Breast epithelium (tissue), 4 donors: ENCODE measurements at places on chromosomes 11 and 22. TPM values are rescaled to one million over a fixed set of nuclear protein-coding genes. Genes with fewer than 3 reads are reported as not detected.

The ZBED5 gene
- 33.8 TPM for total RNA-seq

The SIRT3 gene
- 19.3 TPM for total RNA-seq

The DGAT2 gene
- 26.2 TPM for total RNA-seq

The OR52I1 gene
- not detected for total RNA-seq

The UCP3 gene
- total RNA-seq = 1.8 TPM

The POTEH gene
- total RNA-seq = not detected

The KRTAP5-10 gene
- not detected for total RNA-seq

The LPXN gene
- 18.3 TPM for total RNA-seq

The SLC22A12 gene
- total RNA-seq = not detected

The CCDC81 gene
- total RNA-seq = 1.3 TPM

The CTSF gene
- total RNA-seq = 116 TPM

DNA sequence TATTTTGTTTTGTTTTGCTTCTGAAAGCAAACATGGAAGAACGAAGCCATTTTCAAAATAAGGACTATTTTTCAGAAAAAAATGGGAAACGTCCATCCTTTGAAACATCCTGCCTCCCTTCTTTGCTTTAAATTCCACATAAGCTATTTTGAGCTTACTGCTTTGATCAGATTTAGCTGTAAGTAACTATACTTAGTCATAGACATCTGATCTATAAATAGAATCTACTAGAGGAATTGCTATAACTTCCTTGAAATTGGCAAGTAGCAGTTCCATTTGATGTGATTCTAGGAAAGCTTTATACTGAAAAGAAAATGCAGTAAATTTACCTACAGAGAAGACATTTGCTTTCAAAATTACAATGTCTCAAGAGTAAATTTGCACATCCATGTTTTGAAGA is 305.8 kb downstream of the TTC28 start:
- H3K4me3 ChIP-seq = no peak overlapping the region
- no peaks in the 10 kb centered on the region for H3K4me1 ChIP-seq
- H3K27ac ChIP-seq = no peak overlapping the region
- no peaks in the 10 kb centered on the region for H3K36me3 ChIP-seq

DNA sequence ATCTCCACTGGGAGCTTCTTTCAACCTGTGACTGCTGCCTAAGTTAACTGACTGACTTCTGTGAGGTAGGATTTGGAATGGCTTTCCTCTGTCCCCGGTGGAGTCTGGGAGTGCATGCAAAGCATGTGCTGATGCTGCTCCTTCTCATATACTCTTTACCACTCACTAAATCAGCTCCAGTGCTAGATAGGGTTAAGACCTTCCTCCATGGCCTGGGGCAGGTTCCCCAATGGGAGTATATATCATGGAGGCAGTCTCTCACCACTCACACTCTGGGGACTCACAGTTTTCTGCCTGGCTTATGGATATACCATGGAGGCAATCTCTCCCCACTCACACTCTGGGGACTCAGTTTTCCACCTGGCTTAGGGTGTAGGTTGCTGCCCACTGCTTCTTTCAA is 10.1 kb upstream of the FANCF start:
- H3K27me3 ChIP-seq = no peaks in the 10 kb centered on the region
- DNase-seq = no peak
- H3K4me3 ChIP-seq = no peak overlapping the region
- no peak overlapping the region for H3K27ac ChIP-seq
- H3K4me1 ChIP-seq = no peaks in the 10 kb centered on the region

- H3K27me3 ChIP-seq = no peaks in the 10 kb centered on the region
- H3K36me3 ChIP-seq = no peaks in the 10 kb centered on the region
- DNase-seq = no peak
- no peak overlapping the region for H3K27ac ChIP-seq
Observed at GRCh38 chr22:20781272-20781990, 7.5 kb downstream of the SERPIND1 start.

- no peak overlapping the region for H3K4me3 ChIP-seq
- H3K4me1 ChIP-seq = no peaks in the 10 kb centered on the region
- H3K27ac ChIP-seq = peak overlapping the region; percentile 60
- H3K27me3 ChIP-seq = no peaks in the 10 kb centered on the region
- no peak for DNase-seq
Observed at GRCh38 chr22:23137905-23138561, 3.8 kb downstream of the RSPH14 start.

GRCh38 chr11:8356721-8357504 is 93.2 kb upstream of the LMO1 start:
- H3K27me3 ChIP-seq = no peaks in the 10 kb centered on the region
- H3K27ac ChIP-seq = no peak overlapping the region
- no peak overlapping the region for H3K4me3 ChIP-seq
- no peaks in the 10 kb centered on the region for H3K36me3 ChIP-seq

DNA sequence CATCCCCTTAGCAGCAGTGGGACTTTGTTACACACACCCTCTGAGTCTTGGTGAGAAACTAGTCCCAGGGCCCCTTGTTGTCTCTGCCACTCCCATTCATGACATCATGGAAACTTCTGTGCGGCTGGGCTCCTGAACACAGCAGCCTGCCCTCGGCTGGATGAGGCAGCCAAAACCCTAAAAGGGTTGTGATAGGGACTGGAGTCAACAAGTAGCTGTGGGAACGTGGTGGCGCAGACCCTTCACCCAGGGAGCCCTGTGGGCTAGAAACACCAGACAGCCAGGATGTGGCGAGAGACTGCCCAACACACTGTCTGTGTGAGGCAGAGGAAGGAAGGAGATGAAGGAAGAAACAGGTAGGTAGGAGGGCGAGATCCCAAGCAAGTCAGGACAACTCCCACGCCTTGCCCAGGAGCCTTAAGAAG is 3.9 kb downstream of the CD3D start:
- no peaks in the 10 kb centered on the region for H3K4me1 ChIP-seq
- DNase-seq = peak; percentile 22
- H3K27ac ChIP-seq = no peak overlapping the region
- peaks cover 4% of the 10 kb centered on the region for H3K27me3 ChIP-seq
- H3K36me3 ChIP-seq = no peaks in the 10 kb centered on the region

GRCh38 chr11:125069008-125069407 is 5.9 kb downstream of the SLC37A2 start:
- H3K4me3 ChIP-seq = no peak overlapping the region
- DNase-seq = no peak
- no peak overlapping the region for H3K27ac ChIP-seq

DNA sequence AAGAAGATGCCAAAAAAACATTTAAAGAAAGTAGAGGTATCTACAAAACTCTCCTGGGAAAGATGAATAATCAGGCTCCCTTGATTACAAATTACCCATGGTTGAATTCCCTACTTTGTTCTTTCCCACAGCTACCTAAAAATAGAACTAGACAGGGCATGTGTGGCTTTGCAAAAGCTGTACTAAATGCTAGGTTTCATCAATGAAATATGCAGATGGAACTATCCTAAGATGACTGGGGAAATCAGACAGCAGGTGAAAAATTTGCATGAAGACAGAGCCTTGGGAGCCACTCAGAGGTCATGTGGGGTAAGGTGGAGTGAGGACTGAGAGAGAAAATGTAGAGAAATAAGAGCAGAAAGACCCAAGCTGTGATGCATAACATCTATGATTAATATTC is 14.7 kb downstream of the LAYN start:
- H3K4me3 ChIP-seq = no peak overlapping the region
- H3K27ac ChIP-seq = no peak overlapping the region
- no peak for DNase-seq
- no peaks in the 10 kb centered on the region for H3K36me3 ChIP-seq

- no peak overlapping the region for H3K27ac ChIP-seq
- no peak for DNase-seq
- H3K27me3 ChIP-seq = no peaks in the 10 kb centered on the region
- no peaks in the 10 kb centered on the region for H3K4me1 ChIP-seq
- H3K36me3 ChIP-seq = no peaks in the 10 kb centered on the region
Observed at GRCh38 chr22:25706197-25706596, 35.8 kb upstream of the MYO18B start.

DNA sequence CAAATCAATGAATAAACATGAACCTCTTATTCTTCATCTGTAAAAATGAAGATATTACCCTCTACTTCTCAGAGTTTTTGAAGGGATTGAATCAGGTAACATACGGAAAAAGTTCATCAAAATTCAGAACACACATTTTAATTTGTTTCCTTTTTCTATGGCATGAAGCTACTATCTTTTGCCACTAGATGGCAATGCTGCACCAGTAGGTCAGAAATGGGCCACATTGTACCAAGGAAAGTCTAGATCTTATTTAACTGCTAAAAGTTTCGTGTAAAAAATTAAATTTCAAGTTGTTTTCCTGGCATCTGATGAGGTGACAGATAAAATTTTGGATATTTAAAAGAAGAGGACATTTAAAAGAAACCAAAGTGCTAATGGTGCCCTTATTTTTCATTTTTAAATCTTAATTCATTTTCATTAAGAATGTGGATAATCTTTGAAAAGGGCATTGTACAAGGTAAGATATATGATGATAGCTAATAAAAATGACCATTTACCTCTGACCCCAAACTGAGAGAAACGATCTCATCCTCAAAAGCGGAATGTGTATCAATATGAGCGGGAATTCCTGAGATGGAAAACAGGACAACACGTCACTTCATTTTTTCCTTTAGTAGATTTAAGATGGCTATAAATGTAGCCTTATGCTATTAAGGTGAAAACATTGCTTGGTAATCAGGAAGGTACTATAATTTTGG is 16.1 kb downstream of the ALKBH8 start:
- peaks cover 7% of the 10 kb centered on the region for H3K36me3 ChIP-seq
- no peak overlapping the region for H3K27ac ChIP-seq
- DNase-seq = no peak
- no peaks in the 10 kb centered on the region for H3K4me1 ChIP-seq
- no peak overlapping the region for H3K4me3 ChIP-seq
- H3K27me3 ChIP-seq = no peaks in the 10 kb centered on the region

GRCh38 chr11:77999446-78000030 is 5.1 kb upstream of the INTS4 start:
- no peaks in the 10 kb centered on the region for H3K4me1 ChIP-seq
- H3K27ac ChIP-seq = no peak overlapping the region
- DNase-seq = no peak
- H3K27me3 ChIP-seq = no peaks in the 10 kb centered on the region

DNA sequence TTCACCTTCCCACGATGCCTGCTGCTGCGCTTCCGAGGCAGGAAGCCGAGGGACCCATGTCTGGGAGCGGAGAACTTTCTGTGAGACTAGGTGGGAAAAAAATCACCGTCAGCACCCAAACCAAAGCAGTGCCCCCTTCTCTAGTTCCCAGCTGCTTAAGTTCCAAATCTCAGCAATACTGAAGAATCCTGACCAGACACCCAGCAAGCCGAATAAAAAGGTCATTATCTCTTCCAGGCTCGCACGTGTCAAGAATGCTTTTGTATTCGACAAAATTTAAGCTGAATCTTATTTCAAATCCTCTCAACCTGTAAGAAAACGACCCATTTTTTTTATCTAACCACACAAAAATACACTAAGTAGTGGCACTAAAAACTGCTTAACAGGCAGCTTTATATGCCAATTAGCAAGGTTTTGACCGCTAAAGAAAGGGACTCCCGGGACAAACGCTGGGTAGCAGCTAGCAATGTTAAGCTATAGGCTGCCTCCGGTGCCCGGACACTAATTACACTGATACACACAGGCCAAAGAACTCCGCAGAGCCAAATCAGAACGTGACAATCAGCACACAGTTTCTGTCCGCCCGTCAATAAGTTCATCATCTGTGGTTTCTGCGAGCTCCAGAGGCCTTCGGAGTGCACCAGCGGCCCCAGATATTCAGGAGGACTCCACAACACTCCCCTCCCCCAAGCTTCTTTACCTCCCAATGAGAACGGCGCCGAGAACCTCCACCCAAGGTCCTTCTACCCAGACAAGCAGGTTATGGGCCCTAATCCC is 728 bp downstream of the RPL3 start:
- H3K4me3 ChIP-seq = peak overlapping the region; percentile 81
- H3K27me3 ChIP-seq = no peaks in the 10 kb centered on the region
- peak overlapping the region; percentile 98 for H3K27ac ChIP-seq

DNA sequence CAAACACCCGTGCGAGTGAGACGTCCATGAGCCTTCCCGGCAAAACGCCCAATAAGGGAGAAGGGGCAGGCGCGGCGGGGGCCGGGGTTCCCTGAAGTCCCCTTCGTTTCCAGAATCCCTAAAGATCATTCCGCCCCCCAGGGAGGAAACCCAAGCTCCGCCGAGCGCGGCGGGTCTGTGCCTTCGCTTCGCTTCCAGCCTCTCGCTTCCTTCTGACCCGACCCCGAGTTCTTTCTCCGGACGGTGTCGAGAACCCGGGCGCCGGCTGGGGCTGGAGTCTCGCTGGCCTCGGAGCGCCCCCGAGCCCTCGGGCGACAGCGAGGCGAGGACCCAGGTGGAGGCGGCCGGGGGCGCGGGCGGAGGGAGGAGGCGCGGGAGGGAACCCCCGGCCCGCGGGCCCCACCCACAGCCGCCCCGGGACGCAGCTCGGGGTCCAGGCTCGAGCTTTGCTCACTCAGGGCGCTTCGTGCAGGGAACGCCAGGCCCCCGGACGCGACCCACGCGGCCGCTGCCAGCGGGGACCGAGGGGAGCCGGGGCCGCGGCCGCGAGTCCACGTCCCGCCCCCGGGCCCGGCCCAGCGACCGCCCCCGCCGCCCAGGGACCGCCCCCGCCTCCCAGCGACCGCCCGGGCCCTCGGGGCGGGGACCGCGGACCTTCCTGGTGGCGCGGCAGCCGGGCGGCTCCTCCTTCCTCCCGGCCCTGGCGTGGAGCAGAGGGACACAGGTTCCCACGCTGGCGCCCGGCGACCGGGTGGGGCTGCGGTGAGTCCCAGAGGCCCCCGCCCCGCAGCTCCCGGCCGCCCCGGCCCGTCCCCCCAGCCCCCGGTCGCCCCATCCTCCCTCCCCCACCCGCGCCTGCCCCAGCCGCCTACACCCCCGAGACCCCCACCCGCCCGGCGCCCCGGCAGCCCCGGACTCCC is at the start of gene PGGHG:
Gene PGGHG, plus strand, starts transcription at position 649 of the 920 bp plus-strand sequence. CDS start 691 bp downstream, outside the sequence.
- H3K4me3 ChIP-seq = peak within 1 kb of the TSS; percentile 97
- no peaks in the 10 kb centered on the region for H3K36me3 ChIP-seq
- peaks cover 15% of the 10 kb centered on the region for H3K27me3 ChIP-seq
- peaks cover 5% of the 10 kb centered on the region for H3K4me1 ChIP-seq
- peak within 1 kb of the TSS; percentile 61 for H3K27ac ChIP-seq

DNA sequence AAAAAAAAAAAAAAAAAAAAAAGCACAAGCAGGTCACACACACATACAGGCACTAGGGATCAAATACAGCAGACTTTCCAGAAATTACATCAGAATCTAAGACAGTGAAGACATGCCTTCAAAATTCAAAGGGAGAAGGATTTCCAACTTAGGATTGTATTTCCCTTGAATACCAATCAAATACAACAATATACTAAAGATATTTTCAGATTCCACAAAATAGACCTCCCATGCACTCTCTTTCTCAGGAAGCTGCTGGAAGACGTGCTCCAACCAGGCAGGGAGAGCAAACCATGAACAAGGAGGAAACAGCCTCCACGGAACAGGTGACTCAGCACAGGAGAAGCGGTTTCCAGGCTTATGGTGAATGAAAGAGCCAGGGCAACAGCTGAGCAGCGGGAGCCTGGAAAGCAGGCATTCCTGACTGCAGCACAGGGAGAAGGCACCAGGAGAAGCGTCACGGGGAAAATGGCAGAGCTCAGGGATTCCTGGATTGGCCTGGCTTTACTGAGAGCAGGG is 32.0 kb downstream of the TMEM184B start:
- no peak overlapping the region for H3K4me3 ChIP-seq
- H3K36me3 ChIP-seq = no peaks in the 10 kb centered on the region
- peak; percentile 42 for DNase-seq
- no peaks in the 10 kb centered on the region for H3K27me3 ChIP-seq
